ENCODE measurements at places on chromosomes 2 and 18.
A peak's percentile ranks its signal among the peaks of the same experiment; 100 is the strongest.

DNA sequence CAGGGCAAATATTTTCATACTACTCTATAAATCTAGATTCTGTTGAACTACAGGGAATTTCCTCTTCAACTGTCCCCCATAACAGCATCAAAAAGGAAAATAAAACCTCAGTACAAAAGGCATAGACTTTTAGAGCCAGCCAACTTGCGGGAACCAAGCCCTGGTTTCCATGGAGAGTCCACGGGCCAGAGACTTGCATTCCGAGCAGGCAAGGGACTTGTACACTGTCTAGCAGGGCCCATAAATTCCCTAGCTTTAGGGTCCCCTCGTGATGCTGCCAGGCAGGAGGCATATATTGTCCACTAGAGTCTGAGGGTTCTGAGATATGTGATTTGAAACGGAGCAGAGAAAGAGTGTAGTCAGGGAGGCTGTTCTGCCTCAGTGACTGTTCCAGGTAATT lies 153.1 kb upstream of the SLC14A2 start:
- no peak for DNase-seq

GRCh38 chr2:210188755-210189154 lies 17.5 kb upstream of the KANSL1L start:
- DNase-seq = no peak

GRCh38 chr2:66446941-66447340 lies 12.0 kb downstream of the MEIS1 start:
- DNase-seq = no peak

DNA sequence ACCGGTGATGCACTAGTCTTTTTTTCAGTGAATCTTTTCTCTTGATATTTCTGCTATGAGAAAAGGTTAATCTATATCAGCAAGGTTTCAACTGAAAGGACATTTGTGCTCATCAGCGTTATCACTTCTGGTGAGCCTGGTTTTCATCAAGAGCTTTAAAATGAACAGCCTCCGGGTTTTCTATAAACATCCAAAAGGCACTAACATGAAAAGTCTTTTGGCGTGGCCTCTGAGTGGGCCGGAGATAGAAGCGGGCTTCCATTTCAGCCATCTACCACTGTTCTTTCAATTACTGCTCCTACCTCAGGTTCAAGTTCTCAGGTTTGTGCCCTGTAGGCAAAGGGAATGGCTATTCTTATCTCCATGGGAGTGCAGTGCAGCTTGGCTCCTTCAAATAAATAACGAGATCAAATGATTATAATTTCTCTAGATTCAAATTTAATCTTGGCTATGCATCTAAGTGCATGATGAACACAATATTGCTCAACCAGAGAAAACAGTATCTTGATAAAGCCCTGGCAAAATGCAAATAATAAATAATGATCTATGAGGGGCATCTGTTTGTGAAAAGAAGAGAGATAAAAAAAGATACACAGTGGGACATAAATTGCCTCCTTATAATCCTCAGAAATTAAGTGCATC lies 314.8 kb downstream of the CDH2 start:
- DNase-seq = no peak

GRCh38 chr2:23425338-23425871 lies 40.4 kb downstream of the KLHL29 start:
- no peak for DNase-seq

GRCh38 chr2:163200741-163201140 lies 362.2 kb upstream of the KCNH7 start:
- DNase-seq = peak; percentile 32

GRCh38 chr2:21993002-21993401 lies 869.2 kb downstream of the TDRD15 start:
- DNase-seq = no peak

DNA sequence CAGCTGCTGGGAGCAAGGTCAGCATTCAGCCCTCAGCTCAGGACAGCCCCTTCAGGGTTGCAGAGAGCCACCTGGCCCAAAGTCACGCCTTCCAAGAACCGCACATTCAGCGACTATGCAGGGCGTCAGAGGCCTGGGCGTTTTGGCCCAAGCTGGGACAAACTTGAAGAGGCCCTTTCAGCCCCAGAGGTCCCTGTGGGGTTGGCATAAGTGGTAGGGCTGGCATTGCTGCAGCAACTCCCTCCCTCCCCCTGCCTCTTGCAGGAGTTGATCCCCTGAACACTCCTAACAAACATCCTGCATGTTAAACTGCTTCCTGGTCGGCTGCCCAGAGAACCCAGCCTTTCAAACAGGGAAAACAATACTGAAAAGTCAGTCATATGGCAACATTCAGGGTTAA lies 192.9 kb upstream of the SMAD2 start:
- no peak for DNase-seq

- DNase-seq = no peak
Observed at GRCh38 chr2:236210536-236210935, 42.4 kb upstream of the GBX2 start.

DNA sequence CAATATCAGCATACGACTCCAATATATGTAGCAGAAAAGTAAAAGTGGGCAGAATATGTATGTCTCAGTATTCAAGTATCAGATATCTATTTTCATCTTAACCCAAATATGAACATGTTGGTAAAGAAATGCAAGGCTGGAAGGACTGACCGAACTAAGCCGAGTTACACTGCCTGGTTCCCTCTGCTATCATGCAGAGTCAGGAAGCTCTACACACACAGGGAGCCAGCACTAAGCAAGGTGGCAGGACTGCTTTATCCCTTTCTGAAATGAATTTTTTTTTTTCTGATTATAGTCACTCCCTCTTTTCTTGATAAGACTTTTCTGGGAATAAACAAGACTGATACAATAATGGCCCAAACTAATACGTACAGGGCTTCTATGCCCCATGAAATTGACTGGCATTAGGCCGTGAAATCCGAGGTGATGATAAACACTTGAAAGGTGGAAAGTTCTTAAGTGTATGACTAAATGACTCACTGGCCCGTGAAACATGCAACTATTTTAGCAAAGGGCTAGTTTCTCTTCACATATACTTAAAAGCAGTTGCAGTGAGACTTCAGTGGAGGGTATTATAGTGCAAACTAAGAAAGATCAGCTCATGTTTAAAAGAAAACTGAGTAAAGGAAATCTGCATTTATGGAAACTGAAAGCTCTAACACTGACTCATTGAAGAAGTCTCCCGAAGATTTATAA lies 14.9 kb downstream of the DPP4 start:
- no peak for DNase-seq

DNA sequence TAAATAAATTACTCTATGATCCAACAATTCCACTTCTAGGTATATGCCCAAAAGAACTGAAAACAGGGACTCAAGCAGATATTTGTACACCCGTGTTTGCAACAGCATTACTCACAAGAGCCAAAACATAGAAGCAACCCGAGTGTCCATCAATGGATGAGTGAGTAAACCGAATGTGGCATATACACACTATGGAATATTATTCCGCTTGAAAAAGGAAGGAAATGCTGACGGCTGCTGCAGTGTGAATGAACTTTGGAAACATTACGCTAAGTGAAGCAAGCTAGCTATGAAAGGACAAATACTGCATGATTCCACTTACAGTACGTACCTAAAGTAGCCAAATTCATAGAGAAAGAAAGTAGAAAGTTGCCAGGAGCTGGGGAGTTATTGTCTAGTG lies 32.2 kb downstream of the MREG start:
- DNase-seq = no peak

- DNase-seq = no peak
Observed at GRCh38 chr2:26849056-26849999, 1.4 kb downstream of the DPYSL5 start.

- no peak for DNase-seq
Observed at GRCh38 chr18:48735080-48735676, 196.3 kb downstream of the CTIF start.

DNA sequence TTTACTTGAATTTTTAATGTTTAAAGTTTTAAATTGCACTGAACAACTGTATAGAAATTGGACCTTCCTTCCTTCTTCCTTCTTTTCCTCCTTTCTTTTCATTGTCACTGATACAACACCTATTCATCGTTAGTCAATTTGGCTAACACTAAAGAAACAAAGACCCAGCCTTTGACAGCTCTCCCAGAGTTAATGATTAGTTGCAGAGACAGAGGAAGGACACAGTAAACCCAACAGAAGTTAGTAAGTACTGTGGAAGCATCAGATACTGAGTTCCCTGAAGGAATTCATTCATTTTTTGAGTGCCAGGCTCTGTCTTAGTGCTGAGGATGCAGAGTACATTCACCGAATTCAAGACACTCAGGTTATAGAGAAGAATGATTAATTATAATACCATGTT lies 77.9 kb upstream of the RAB27B start:
- DNase-seq = no peak

GRCh38 chr2:200174433-200175216 lies 131.9 kb upstream of the SPATS2L start:
- DNase-seq = no peak

GRCh38 chr2:19632403-19632991 lies 269.3 kb downstream of the TTC32 start:
- peak; percentile 38 for DNase-seq

DNA sequence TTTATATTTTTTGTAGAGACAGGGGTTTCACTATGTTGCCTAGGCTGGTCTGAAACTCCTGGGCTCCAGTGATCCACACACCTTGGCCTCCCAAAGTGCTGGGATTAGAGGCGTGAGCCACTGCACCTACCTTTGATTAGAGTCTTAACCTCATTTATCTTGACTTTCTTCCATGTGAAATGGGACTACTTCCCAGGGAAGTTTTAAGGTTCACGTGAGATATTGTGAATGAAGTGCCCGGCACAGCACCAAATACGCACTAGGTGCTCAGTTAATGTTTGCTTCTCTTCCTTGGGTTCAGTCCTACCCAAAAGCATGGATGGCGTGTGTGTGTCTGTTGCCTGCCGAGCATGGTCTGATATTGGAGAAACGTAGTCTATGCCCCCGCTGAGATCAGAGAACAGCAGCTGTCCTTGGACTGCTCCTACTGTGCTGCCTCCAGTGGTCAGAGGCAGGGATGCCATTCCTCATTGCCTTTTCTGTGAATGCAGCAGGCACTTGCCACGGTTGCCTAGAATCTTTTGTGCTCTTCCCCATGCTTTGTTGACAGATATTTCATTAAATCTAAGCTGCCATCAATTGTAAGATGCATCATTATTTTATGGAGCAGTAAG lies 12.3 kb upstream of the TFCP2L1 start:
- DNase-seq = no peak

DNA sequence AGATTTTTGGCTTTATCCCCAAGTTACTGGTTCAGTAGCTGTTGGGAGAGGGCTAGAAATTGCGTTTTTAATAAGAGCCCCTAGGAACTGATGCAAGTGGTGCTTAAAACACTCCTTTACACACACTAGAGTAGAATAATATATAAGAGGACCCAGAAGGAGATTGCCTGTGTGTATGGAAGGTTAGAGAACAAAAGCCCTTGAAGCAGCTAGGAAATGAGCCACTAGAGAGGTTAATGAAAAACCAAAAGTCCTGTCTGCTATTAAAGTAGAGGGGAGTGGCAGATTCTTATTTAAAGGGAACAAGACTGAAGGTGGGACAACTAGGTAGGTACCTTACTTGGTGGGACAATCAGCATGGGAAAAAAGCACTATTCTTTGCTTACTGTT lies 14.4 kb upstream of the SLC39A10 start:
- no peak for DNase-seq

GRCh38 chr2:12262681-12263436 lies 453.9 kb upstream of the TRIB2 start:
- no peak for DNase-seq

DNA sequence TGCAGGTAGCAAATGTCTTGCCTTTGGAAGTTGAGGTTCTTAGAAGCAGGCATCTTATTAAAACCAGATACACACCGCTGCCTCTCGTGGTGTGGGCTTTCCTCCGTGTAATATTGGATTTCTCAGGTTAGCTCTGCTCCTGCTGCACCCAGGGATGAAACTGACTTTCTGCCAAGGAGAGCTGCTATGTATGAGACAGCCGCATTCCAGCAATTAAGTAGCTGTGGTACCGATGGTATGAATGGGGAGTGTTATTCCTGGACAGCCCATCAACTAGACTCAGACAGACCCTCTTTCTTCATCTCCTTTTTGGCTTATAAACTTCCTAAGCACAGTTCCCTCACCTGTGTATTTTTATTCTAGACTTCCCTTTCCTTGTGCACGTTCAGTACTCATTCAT lies 6.8 kb upstream of the EHD3 start:
- DNase-seq = no peak

GRCh38 chr2:48315896-48316194 lies 214.1 kb upstream of the STON1 start:
- DNase-seq = no peak

DNA sequence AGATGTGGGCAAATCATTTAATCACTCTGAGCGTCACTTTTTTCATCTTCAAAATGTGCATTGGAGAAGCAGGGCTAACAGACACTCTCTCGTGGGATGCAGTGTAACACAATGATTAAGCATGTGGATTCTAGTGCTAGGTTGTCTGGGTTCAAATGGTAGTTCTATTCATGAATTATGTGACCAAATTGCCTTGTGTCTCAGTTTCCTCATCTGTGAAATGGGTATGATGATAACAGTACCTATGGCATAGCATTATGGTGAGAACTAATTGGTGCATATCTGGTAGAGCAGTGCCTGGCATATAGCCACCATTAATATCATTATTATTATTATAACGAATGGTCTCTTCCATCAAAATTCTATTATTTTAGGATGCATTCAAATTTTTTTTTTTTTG lies 142.4 kb upstream of the SIX3 start:
- no peak for DNase-seq

- no peak for DNase-seq
Observed at GRCh38 chr2:149738767-149739166, 151.2 kb upstream of the MMADHC start.

- DNase-seq = peak; percentile 4
Observed at GRCh38 chr2:11248-11941, 34.9 kb downstream of the FAM110C start.

DNA sequence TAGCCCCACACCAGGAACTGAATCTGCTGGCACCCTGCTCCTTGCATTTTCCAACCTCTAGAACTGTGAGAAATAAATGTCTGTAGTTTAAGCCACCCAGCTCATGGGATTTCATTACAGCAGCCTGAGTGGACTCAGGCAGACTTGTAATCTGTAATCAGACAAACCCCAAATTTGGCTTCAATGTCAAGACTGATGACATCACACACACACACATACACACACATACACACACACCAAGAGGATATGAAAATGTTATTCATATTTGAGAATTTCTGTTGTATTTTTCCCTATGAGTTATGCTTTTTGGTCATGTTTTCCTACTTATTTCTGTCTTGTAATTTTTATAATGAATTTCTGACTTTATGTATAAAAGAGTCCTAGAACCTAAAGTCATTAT lies 83.8 kb upstream of the GLI2 start:
- DNase-seq = no peak

DNA sequence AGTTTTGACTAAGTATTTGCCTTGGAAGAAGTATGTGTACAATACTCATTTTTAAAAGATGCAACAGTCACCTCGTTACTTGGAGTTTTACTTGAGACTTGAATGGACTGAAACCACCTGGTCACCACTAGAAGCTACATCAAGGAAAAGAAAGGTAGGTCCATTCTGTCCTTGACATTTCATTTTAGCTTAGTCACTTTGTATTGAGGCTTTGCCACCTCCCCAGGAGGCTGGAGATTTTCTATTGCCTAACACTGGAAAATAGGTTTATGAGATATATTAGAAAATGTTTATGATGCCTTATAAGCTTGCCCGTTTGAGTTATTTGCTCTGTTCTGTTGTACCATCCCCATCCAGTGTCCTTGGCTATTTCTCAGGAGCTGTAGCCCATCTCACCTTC lies 107.9 kb upstream of the ETAA1 start:
- no peak for DNase-seq

GRCh38 chr2:17540813-17541530 lies 476 bp downstream of the VSNL1 start:
- no peak for DNase-seq
